ENCODE measurements at places on chromosomes 2 and 18.

DNA sequence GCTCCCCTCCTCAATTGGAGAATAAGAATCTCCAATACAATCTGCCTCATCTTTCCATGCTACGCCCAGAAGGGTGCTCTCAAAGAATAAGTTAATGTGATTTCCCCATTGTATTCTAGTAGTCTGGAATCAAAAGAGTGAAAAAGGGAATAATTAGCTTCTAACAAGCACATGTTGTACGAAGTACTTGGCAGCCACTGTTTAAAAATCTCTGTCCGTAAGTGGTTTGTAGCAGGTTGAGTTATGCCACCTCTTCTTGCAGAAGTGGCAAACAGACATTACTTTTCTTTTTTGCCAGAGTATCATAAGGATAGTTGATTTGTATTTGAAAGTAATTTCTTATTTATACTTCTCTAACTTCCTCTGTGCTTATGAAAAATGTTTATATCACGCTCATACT is 184.7 kb downstream of the CD226 start:
- DNase-seq: no peak

DNA sequence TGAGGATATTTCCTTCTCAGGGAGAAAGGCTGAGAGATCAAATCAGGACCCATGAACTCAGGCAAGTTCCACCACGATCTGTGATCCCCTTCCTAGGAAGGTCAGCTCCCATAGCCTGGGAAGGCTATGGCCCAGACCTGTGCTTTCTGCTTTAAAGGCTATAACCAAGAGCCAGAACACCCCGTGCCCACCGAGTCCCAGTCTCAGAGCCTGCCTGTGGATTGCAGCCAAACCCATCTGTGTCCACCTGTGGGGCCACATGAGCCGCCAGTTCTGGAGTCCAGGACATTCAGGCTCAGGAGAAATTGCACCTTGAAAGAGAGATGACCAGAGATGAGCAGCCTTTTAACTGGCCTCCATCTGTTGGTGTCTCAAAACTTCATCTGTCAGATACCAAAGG is 46.9 kb downstream of the MAL start:
- no peak for DNase-seq

- no peak for DNase-seq
Measured at GRCh38 chr2:226066391-226066790, 666.9 kb downstream of the NYAP2 start.

- no peak for DNase-seq
Measured at GRCh38 chr2:173077506-173078177, 2.0 kb downstream of the MAP3K20 start.

GRCh38 chr18:13579874-13580273 is 146.5 kb downstream of the FAM210A start:
- no peak for DNase-seq

DNA sequence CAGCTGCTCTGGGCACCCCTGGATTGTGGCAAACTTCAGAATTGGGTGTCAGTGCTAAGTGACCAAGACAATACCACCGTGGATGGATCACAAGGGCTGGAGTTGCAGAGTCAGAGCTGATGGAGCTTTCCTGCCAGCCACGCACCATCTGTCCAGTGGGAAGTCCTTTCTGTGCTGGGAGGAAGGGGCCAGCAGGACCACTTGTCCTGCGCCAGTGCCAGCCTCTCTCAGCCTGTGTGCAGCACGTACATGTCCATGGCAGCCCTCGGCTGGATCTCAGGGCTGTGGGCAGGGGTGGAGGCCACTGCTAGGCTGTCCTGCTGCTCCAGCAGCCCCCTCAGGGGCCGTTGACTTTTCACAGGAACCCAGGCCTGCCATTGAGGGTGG is 33.3 kb downstream of the RAB31 start:
- no peak for DNase-seq

GRCh38 chr2:148592791-148593190 is 51.8 kb upstream of the EPC2 start:
- DNase-seq: no peak

DNA sequence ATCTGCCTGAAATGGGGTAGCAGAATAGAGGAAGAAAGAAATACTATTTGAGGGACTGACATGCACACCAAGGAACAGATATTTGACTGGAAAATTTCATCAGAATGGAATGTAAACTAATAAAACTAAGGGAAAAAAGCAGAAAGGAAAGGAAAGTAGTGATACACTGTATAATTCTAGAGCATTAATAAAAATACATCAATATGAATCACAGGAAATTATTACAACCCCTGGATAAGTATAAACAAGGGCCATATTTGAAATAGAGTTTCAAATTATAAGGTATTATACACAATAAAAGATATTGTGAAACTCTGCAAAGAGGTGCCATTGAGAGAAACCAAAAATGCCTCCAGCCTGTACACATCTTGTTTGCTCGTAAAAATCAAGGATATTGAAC is 149.6 kb downstream of the ICOS start:
- DNase-seq: no peak

DNA sequence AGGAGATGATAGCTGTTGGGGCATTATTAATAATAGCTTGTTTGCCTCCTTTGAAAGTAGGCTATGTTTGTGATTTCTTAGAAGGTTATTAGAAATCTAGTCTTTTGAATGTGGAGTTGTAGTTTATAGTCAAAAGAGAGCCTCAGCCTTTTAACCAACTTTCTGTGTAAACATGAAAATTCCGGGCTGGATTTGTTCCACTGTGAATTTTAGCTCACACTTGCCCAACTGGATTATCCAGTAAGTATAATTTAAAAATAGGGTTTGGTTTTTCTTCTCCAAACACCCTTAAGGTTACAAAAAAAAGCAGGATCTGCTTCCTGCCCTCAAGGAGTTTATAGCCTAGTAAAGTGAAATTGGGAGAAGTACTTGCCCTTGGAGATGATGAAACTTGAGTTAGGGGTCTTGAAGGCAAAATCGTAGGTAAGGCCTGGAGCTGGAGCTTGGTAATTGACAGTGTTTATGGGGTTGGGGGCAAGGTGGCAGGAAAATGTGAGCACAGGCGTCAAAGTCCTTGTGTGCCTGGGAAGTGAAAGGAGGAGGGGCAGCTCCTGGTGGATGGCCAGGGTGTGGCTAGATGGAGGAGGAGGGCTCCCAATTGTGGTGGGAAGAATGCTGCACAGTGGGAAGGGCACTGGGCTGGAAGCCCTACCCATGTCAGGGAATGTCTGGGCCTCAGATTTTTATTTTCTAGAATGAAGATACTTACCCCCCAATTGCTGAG is 21.3 kb downstream of the ITGA6 start:
- no peak for DNase-seq

DNA sequence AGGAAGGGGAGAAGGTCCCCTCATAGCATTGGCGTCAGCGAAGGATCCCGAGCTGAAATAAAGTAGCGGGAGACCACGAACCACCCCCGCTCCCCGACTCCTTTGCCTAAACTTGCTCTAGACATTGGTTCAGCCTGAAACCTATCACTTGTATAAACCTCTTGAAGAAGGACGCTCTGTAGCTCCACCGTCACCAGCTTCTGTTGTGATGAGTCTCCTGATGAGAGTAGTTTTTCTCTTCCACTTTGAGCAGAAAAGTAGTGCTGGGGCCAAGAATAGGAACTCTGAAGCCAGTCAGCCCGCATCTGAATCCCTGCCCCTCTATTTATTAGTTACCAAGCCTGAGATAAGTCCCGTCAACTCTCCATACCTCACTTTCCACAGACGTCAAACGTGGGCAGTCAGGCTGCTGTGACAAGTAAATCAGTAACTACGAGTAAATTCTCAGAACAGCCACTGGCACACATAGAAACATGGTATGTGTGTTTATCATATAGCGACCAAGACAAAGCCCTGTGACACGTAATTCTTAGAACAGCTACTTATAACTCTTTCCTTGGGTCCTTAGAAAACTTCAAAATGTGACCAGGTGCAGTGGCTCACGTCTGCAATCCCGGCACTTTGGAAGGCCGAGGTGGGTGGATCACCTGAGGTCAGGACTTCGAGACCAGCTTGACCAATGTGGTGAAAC is 61.7 kb downstream of the CD226 start:
- DNase-seq: no peak

DNA sequence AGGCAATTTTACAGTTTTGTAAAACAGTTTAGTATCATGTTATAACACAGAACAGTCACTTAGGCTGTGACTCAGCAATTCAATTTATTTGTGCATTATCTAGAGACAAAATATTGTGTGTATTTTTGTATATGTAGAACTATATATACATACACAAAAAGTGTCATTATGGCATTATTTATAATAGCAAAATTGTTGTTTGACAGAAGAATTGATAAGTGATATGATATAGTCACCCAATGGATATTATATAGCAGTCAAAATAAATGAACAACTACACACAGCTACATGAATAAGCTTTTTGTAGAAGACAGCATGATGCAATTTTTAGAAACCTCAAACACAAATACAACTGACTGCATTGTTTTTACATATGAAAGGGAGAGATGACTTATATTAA is 334.0 kb downstream of the TRIB2 start:
- DNase-seq: no peak

DNA sequence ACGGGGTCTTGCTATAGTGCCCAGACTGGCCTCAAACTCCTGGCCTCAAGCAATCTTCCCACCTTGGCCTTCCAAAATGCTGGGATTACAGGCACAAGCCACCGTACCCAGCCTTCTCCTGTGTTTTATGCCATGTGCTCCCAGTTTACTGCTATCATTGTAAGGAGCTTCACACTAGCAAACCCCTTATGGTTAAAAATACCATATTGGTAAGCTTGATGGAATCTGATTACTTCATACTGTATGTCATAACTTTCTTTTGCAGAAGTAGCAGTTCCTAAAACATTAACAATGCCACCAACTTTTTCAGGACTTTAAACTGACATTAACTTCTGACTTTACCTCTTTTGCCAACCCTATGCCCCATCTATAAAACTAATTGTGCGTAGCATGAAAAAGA is 36.2 kb downstream of the HAT1 start:
- DNase-seq: no peak

- no peak for DNase-seq
Measured at GRCh38 chr2:1675633-1676032, 68.7 kb downstream of the PXDN start.

DNA sequence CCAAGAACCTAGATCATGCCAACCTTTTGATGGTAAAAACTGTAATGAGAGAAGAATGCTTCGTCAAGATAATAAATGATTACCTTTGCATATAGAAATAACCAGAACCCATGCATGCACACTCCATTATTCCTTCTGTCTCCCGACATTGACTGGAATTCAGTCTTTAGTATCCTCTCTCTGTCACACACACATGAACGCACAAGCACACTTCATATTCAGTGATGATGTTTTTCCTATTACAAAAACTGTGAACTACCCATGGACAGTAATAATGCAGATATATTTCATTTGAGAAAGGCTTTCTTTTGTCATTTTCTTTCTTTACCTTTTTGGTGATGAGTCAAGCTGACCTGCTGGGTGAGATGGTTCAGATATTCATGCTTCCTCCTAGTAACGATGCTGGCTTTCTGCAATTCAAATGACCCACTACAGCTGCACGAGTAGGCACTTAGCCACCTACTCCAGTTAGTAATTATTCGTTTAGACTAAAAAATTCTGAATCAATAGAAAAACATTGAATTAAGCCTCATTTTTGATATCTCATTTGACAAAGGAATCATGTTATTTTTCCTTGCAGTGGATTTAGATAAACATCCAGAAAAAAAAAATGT is 382.2 kb downstream of the TGIF1 start:
- no peak for DNase-seq

DNA sequence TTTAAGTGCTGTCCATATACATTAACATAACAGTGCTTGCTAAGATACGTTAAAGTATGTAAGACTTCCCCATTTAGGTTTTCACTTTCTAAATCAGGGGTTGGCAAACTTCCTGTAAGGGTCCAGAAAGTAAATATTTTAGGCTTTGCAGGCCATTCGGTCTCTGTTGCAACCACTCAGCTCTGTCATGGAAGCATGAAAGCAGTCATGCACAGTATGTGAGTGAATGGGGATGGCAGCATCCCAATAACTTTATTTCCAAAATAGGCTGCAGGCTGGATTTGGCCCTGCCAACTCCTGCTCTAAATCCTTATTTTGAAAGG is 128.7 kb downstream of the PLA2R1 start:
- no peak for DNase-seq

- no peak for DNase-seq
Measured at GRCh38 chr2:204228169-204228886, 291.8 kb downstream of the ICOS start.

DNA sequence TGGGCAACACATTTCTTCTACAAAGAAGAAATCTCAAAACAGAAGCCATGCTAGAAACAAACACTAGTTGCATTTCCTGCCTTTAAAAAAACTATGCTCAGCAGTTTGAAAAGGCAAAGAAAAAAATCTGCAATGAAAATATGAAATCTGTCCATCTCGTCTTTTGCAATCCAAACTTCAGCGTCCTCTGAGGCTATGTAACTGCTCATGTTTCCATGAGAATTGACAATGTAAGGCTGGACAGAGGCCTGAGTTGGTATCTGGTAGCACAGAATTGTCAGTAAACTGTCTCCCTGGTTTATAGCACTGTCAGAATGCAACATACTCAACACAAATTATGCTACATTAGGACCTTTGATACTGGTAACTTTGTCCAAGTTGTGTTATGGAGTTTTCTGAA is 429.9 kb downstream of the ARHGAP15 start:
- DNase-seq: no peak

DNA sequence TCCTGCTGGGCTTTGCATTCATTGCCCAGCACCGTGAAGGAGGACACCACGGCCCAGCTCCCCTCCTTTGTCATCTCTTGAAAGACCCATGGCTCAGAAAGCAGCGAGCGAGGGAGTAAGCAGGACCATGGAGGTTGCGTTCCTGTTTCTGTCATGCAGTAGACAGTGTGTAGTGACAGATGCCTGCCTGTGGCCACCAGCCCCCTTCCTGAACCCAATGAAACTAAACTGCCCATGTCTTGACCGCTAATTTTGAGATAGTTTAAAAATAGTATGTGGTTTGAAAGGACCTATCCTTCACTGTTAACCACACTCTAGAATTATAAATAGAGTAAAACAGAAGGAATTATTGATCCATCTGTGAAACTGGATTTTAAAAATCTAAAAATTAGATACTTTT is 88.2 kb downstream of the ASAP2 start:
- DNase-seq: no peak

DNA sequence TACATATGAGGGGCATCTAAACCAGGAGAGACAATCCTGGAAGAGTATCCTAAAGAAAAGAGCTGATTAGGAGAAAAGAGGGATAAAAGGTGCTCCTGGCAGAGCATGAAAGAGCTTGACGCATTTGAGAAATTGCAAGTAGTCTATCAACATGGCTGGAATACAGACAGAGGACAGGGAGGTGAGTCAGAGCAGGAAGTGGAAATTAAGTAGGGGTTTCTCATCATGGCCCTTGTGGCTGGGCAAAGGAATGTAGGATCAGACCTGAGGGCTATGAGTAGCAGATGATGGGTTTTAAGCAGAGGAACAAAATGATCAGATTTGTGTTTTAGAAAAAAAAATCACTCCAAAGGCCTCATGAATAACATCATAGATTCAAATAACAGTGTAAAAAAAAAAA is 49.2 kb upstream of the UGP2 start:
- no peak for DNase-seq

All from stimulated activated CD8-positive, alpha-beta memory T cell treated with anti-CD3 and anti-CD28 coated beads, Interleukin-7, amount 100 ng/mL, for 1 hour (primary cell).